ENCODE measurements at places on chromosomes 4 and X. TPM values are rescaled to one million over a fixed set of nuclear protein-coding genes. Genes with fewer than 3 reads are reported as not detected.

DNA sequence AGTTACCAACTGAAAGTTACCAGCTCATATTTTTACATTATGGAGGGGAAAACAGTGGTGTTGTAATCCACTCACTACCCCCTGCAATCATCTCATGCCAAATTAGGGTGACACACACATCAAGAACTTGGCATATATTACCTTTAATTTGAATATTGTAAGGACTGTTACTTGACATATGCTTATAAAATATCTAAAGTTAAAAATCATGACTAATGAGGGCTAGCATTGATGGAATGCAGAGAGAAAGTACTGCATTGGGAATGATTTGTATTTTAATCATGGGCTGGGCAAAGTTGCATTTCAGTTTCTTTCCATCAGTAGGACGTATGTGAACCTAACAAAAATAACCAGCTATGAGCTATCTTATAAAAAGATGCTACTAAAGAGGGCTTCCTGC lies 517.5 kb upstream of the GRIA3 start:
- no peak for DNase-seq

GRCh38 chr4:166798126-166798525 lies 436.2 kb downstream of the SPOCK3 start:
- DNase-seq: no peak

DNA sequence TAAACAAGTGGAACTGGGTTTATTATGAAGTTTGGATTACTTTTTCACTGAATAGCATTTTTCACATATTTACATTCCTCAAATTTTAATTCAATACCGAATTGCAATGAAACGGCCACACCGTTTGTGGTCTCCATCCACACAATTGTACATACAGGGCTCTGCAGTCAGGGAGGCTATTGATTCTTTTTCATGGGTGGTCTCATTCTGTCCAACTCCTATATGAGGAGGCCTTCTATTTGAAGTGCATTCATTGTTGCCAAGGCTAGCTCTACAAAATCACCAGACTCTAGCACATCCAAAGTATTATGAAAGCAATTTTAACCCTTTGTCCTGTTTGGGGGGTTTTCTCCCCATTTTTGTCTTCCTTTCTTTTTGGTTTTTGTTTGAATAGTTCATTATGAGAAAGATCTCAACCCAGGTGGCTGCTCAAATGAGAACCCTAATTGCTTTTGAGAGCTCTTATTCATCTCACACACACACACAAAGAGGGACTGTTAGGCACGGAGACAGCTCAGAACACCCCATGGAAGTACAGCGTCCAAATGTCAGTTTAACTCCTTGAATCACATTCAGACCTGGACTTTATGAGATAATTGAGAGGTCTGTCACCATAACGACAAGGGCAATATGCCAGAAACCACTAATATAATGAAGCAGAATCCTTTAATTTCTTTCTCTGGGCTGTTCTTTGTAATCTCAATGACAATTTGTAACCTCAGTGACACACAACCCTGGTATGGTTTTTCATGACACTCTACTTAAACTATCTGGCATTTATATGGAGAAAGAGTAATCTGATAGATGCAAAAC lies 79.4 kb downstream of the NLGN4X start:
- no peak for DNase-seq

DNA sequence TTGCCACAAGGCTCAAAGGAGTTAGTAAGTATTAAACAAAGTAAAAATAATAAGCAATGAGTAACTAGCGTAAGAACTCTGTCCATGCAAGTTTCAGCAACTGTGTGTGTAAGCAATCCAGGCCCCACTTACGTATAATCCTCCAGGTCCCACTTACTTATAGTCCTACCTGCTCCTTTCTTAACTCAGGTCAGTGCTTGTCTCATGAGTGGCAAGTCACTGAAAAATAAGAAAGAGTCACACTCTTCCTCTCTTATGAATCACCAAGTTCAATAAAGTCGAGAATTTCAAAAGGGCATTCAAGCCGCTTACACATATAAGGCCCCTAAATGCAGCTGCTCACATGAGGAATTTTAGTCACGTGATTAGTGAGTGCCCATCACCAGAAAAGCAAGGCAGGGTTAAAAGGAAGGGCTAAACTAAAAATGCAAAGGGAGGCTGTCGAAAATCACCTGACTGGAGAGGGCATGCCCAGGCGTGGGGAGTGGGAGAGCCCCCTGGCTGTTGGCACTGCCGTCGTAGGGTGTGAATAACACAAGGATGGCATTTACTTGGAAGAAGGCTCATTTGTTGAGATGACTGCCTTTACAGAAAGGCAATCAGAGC lies 58.2 kb downstream of the ZNF827 start:
- DNase-seq: no peak

- no peak for DNase-seq
These were observed 5.6 kb downstream of the SORCS2 start for GRCh38 chr4:7197910-7198309.

GRCh38 chr4:45280121-45280520 lies 553.8 kb upstream of the GNPDA2 start:
- no peak for DNase-seq

DNA sequence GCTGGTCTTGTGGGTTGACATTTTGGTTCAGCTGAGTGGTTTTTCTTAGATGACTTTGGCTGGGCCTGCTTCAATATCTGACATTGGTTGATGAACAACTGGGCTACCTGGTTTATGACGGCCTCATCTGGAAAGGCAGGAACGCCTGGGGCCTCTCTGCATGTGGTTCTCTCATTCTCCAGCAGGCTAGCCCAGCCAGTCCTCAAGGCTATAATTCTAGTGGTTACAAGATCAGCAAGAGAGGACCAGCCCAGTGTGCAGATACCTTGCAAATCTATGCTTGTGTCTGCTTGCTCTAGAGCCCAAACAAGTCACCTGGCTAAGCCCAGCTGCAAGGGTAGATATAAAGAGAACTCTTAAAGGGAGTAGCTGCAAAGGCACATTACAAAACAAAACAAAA lies 214.2 kb upstream of the PUDP start:
- DNase-seq: no peak

DNA sequence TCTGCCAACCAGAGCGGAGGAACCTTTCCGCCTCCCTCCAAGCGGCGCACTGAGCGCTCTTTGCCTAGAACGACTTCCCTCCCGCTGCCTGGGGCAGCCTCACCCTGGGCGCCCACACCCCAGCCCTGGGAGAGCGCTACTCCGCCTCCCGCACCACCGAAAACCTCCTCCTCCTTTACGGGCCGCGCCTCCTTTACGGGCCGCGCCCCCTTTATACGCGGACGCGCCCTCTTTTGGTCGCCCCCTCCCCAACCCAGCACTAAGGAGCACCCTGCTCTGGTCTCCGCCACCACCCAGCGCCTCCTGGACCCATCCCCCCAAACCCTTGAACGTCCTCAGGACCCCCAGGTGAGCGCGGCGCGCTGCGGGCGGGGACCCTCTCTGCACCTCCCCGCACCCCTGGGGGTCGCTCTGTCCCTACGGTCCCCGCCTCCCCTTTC lies 586 bp upstream of the NSG1 start:
- no peak for DNase-seq

- DNase-seq: no peak
These were observed 271.1 kb upstream of the ZFP42 start for GRCh38 chr4:187724456-187724855.

- no peak for DNase-seq
These were observed 3.7 kb downstream of the IL13RA2 start for GRCh38 chrX:115013705-115014104.

- DNase-seq: no peak
These were observed 21.9 kb downstream of the MED28 start for GRCh38 chr4:17636341-17636695.

DNA sequence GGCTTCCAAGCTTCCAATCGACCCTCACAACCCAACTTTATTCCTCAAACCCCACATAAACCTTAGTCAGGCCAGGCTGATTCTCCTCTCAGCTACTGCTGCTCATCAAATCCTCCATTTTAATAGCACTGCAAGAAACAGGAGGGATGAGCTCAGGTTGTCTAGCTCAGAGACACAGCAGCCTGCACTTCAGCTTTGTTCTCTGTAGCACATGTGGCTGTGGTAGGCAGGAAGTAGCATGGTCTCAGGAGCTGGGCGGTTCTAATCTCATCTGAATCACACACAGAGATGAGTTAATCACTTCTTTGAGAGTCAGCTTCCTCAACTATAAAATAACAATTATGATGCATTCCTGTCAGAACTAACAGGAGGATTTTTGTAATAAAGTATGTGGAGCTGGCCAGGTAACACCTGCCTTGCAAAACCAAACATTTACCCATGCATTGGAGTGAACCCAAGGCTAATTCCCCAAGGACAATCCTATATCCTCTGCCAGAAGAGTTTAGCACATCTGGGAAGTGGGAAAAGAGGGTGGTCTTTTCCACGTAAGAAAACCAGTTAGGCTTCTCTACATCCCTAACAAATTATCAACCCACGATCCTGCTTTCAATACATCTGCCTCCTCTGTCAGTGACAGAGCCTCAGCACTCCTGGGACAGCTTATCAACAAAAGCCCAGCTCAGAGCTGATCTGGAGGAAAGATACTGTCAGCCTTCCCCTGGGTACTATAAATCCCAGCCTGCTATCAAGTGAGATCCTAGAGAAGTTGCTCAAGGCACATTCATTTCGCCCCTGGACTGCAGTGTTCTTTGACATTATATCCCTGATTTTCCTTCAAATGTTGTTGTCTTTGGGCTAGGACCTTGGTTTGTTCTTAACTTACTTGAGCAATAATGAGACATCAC lies 32.8 kb downstream of the ELOVL6 start:
- peak; percentile 34 for DNase-seq

Gene TMEM150C
- 3.7 TPM for total RNA-seq

Data from left colon (tissue), 2 donors.